Skeletal muscle cell (primary cell): ENCODE measurements at places on chromosomes 2 and 18.
A peak's percentile ranks its signal among the peaks of the same experiment; 100 is the strongest.

GRCh38 chr2:73091164-73091563, 19.7 kb upstream of the SFXN5 start:
- DNase-seq = no peak

GRCh38 chr18:11514267-11514666, 95.1 kb upstream of the SLC35G4 start:
- DNase-seq = no peak

GRCh38 chr2:176834226-176834625, 378.4 kb upstream of the HNRNPA3 start:
- no peak for DNase-seq

DNA sequence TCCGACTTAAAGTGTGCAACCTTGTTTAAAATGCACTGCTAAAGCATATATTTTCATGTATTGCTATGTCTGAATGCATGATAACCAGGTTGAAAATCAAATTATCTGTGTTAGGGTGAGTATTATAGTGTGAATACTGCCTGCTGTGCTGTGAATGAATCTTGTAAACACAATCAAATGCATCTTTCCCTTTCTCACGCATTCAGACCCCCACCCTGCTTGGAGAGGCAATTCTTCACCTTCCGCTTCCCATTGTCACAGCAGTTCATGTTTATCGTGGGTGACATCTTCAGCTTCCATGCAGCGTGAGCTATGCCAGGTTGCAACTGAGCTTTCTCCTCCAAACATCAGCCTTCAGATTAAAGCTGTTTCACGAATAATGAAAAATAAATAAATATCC, 418.0 kb downstream of the MEIS1 start:
- no peak for DNase-seq

DNA sequence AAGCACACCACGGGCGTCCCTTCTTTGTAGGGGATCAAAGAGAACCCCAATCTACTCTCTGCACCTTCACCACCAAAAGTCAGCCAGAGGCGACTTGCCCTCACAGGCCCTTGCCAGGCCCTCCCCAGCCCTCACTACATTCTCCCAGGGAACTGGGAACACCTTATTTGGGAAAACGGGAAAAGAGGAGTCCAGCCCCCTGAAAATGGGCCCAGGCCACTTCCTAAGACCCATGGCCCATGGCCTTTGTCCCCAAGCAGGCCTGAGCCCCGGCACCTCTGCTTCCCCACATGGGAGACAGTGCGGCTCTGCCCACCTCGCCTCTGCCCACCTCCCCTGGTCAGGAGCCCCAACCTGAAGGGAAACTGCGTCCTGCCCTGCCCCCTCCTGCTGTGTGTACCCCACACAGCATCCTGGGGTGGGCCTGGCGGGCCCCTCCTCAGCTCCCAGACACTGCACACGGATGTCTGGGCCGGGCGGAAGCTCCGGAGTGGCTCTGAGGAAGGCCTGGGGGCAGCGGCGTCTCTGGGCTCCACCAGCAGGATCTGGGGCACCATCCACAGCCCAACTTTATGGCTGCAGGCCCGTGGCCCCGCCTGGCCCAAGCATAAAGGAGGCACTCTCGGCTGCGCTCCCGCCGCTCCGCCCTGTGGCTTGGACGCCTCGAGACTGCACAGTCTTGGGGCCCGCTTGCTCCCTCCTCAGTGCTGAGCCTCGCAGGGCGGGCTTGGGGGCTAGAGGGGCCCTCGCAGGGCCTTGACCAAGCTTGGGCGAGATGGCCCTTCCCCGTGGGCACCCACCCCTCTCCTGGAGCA, 70.3 kb upstream of the GPC1 start:
- no peak for DNase-seq

GRCh38 chr18:57004366-57005121, 142.3 kb upstream of the BOD1L2 start:
- DNase-seq = no peak

DNA sequence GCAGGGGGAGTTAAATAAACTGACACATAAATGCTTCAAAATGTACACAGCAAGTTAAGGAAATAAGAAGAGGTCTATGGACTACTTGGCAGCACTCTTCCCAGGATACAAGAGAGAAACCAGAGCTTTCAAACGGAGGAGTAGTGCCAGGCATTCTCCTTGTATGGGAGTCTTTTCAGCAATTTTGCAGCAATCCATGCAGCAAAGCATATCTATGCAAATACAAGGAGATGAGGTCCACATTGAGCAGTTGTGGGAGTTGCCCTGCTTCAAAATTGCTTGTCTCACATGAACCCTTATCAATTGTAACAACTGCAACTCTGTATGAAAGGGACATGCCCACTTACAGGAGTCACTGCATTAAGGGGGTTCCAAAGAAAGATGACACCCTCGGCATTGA, 37.8 kb downstream of the SCN9A start:
- no peak for DNase-seq

DNA sequence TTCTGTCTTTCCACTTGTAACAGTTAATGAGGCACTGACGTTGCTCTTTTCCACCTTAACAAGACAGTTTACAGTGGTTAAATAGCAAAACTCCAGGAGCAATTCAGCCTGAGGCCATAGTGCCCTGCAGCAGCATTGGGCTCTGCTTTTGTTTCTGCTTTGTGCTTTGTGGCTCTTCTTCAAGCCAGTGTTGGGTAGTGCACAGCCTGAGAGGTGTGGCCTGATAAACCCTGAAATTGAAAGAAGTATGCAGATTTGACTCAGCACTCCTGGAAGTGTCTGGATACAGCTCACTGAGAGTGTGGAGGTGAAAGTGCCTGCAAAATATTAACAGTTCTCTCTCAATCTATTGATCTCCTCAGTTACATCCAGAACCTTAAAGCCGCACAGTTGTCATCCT, 63.0 kb downstream of the STK25 start:
- DNase-seq = no peak

- DNase-seq = no peak
Measured at GRCh38 chr2:209456489-209456888, 32.6 kb downstream of the MAP2 start.

DNA sequence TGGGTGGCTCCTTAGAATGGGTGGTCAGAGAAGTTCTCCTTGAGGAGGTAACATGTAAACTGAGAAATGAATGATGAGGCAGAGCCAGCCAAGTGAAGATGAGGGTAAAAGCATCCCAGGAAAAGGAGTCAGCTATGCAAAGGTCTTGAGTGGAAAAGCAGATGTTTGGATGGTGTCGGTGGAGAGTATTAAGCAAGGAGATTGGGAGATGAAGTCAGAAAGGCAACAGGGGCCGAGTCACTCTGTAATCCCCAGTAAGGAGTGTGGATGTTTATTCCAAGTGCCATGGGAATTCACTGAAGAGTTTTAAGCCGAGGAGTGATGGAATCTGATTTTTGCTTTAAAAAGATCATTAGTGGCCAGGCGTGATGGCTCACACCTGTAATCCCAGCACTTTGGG, 3.4 kb upstream of the STAMBP start:
- DNase-seq = no peak

DNA sequence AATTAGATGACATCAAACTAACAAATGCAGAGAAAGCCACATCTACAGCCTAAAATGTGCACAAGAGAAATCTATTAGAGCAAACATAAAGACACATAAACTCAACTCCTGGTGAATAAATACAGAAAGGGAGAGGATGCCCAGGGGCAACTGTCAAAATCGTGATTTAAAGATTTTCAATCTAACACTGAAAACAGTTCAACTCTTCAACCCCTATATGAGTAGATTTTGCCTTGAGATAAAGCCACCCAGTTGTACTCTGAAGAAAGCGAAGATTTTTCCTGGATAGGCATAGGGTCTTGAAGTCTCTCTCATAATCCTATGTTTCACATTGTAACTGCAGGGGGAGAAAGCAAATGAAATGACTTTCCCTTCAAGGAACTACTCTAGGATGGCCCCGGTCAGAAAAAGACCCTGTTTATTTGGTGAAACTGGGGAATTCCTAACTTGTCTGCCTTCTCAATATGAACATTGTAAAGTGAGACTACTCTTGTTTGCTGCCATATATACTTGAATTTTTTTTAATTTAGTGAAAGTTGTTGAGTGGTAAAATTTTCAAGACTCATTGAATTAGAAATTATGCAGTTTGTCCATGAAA, 226.7 kb downstream of the ERBB4 start:
- no peak for DNase-seq

DNA sequence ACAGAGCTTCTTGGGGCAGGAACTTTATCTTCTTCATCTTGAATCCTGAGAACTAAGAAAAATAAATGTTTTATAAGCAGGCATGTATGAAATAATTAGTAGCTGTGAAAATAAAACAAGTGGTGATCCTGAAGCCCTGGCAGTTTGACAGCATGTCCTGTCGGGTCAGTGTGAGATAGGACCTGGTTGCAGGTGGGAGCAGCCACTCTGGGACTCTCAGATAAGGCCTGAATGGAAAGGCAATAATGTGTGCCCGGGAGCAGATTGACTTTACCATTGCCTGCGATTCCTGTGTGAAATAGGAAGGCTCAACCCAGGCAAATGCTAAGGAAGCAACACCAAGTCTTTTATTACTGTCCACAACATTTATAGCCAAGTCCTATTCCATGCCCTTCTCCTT, 132.4 kb downstream of the LYPD6B start:
- no peak for DNase-seq

GRCh38 chr2:235141411-235142128, 189.8 kb downstream of the SH3BP4 start:
- DNase-seq = no peak

DNA sequence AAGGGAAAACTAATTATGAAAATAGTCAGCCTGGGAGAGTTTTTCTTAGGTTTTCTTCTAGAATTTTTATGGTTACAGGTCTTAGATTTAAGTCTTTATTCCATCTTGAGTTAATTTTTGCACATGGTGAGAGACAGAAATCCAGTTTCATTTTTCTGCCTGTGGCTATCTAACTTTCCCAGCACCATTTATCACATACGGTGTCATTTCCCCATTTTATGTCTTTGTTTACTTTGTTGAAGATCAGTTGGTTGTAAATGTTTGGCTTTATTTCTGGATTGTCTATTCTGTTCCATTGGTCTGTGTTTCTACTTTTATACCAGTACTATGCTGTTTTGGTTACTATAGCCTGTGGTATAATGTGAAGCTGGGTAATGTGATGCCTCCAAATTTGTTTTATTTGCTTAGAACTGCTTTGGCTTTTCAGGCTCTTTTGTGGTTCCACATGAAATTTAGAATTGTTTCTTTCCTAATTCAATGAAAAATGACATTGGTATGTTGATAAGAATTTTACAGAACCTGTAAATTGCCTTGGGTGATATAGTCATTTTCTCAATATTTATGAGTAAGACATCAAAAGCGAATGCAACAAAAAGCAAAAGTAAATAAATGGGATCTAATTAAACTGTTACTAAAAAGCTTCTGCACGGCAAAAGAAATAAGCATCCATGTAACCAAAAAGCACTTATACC, 146.1 kb upstream of the NOL4 start:
- DNase-seq = no peak

DNA sequence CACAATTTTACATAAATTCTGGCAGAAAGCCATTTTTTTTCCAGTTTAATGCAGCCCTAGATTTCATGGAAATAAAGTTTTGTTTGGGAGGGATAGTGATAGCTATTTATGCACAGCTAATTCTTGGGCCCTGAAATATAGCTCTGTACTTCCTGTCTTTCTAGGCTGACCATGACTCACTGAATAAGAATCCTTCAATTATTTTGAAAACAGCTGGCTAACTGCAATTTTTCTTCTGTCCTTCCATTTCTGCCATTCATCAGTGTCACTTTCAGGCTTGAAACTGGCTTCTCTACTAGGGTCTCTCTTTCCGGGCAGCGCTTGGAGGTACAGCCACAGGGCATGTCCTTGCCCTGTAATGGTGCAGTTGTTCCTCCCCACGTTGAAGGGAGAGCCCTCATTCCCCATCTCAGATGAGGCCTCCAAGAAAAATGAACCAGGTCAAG, 97.1 kb upstream of the TMEM178A start:
- peak; percentile 60 for DNase-seq

DNA sequence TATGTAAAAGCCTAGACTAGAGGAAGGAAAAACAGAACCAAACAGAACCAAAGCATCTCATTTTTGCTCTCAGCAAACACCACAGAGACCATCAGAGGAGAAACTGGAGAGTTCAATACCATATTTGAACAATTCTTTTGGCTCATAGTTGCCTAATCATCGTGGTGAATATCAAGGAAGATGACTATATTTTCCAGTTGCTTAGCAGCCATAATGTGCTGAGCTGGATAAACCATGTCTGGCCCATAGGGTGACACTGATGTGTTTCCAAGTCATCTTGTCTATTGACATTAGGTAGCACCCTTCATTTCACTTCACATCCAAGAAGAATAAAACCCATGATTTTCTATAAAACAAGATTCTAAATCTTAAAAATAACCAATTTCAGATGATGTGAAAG, 5.9 kb upstream of the XRCC5 start:
- DNase-seq = no peak

DNA sequence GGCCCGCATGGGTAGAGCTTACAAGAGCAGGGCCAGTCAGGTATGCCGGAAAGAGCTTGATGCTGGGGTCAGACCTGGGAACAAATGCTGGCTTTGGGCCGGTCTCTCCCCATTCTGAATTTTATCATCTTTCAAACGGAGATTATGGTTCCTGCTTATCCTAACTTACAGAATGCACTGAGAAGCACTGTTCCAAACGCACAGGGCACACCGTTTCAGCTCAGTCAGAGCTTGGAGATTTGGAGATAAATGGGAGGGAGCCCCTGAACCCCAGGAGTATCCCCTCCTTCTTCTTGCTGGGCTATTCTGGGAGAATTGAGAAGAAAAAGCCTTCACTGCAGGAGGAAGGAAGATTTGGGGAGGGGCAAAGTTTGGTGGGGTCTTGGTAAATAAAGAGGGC, 169.4 kb downstream of the DDX1 start:
- DNase-seq = no peak
